ENCODE measurements at places on chromosomes 2 and 18.

DNA sequence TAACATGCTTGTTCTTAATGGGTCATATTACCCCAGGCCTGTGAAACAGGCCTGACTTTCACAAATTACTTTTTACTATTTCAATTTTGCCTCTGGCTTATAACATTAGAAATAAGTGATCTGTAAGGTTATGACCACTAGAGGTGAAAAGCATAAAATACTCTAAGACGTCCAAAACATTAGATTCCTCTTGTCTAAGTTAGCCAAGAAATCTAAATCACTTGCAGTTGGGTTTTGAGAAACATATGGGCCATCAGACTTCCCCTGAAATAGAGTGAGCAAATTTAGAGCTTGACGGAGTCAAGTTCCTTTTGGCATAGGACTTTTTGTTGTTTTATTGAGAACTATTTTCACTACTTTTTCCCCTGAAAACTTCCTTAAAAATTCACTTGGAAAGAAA is 32.7 kb upstream of the RIT2 start:
- DNase-seq, result no peak

DNA sequence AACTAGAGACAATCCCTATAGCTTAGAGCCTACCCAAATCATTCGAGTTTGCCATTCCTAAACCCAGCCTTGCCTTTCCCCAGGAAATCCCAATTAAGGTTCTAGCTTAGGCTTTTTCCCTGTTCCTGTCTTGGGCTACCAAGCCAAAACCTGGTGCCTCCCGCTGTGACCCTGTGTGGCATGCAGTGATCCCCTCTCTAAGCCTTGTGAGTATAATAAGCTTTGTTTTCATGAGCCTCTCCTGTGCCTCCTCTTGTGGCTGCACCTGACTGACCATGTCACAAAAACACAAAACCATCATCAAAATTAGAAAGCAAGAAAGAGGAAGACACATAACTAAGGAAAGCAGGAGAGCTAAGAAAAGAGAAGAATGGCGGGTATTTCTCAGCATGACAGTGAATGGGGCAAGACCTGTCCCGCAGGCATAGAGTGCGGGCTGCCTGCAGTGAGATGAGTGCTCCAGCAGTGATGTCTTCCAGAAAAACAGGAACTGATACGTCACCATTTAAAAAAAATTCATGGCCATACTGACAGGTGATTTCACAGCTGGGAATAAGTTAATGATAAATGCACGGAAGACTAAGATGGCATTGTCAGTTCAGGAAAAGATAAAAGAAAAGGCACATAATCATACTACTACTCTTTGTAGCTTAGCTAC is 9.2 kb upstream of the PAIP2B start:
- DNase-seq, result no peak

- DNase-seq, result no peak
Observed at GRCh38 chr2:236120829-236121228, 47.4 kb downstream of the GBX2 start.

- peak; percentile 26 for DNase-seq
Observed at GRCh38 chr18:45954070-45954934, 12.8 kb downstream of the EPG5 start.

DNA sequence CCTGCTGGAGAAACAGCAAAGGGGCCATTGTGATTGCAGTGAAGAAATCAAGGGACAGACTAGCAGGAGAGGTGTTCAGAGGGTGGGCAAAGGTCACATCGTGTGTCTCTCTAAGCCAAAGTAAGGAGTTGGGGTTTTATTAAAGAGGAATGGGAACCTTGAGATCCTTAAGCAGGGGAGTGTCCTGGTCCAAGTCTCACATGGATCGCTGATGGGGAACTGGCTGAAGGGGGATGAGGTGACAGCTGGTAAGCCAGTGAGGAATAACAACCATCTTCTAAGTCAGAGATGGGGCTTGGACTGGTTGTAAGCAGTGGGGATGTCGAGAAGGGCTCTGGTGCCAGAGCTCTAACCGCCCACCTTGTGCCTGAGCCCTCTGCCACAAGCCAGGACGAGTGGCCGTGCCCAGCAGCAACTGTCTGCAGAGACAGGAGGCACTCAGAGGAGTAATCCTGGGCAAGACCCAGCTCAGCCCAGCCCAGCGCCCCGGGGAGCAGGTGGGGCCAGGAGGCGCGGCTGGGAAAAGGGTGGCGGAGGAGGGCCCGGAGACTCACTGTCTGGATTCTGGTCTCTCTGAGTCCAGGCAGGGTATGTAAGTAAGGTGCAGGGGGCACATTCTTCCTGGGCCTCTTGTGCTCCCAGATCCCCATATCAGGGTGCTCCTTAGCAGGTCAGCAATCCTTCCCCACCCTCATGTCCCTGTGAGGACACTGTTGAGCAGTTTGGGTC is 13.7 kb downstream of the WNT10A start:
- DNase-seq, result no peak

GRCh38 chr2:60544062-60544461 is 9.4 kb downstream of the BCL11A start:
- no peak for DNase-seq

DNA sequence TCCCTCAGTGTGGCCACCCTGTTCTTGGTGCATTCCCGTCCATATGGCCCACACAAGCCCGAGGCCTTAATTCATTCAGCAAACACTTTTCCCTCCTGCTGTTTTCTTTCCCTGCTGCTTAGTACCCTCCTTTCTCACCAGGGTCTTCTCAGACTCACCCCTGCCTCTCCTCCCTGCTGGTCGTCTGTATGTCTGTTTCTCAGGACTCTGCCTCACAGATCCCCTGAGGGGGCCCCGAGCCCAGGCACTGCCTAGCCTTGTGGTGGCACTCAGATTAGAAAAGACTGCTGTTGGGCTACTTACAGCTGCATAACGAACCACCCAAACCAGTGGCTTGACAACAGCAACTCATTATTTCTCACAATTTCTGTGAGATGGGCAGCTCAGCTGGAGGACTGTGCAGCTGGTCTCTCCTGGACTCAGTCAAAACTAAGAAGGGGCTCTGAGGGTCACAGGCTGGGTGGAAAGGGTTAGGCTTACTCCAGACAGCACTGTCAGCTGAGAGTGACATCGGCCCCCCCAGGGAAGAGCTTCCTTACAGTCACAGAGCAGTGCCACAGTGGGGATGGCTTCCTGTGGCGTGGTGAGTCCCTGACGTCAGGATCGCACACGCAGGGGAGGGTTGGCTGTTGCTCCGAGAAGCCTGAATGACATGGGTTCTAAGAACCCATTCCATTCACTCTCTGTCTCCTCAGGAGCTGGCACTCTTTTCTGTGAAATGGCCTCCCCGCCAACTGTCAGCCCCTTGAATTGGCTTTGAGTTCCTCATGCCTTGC is 139.0 kb downstream of the UXS1 start:
- no peak for DNase-seq

DNA sequence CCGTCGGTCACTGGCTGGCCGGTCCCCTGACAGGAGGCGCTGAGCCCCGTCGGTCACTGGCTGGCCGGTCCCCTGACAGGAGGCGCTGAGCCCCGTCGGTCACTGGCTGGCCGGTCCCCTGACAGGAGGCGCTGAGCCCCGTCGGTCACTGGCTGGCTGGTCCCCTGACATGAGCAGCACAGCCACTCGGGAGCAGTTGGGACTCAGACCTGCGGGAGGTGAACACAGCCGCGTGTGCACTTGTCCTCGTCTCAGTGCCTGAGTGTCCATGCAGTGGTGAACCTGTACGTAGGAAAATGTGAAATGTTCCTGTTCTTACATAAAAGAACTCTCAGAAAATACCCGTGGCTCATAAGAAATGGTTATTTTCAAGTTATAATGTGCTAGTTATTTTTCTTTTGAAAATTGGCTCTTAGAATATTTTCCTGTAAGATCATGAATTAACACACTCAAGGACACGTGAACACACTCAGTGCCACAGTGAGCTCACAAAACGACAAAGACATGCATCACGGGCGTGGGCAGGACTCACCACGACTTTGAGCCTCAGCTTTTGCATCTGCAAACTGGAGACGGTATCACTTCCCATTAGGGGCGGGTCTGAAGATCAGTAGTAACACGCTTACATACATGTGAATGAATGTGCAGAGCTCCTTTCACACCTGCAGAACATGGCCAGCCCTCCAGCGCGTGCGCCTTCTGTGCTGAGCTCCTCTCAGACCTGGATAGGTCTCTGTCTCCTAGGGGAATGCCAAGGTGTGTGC is 21.1 kb upstream of the NFATC1 start:
- DNase-seq, result no peak

DNA sequence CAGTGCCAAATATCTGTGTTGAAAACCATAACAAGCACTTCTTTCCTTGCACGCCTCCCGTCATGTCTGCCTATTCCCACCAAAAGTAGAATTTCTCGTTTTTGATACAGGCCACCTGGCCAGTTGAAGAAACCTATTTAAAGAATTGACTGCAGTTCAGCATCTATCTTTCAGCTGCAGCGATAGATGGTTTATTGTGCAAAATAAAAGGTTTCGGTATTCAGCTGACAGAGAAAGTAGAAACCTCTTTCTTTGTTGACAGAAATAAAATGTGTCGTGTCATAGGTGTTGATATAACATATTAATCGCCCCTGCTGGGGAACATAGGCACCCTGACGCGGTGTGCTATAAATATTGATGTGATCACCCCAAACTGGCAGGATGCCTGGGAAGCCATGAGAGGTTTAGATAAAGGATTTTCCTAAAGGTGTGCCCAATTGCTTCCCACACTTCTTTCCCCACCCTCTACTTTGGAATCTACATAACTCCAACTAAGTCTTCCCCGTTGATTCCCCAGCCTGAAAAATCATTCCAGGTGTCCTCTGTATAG is 570.4 kb downstream of the CCDC85A start:
- DNase-seq, result no peak

- no peak for DNase-seq
Observed at GRCh38 chr2:188176620-188177019, 115.1 kb upstream of the GULP1 start.

DNA sequence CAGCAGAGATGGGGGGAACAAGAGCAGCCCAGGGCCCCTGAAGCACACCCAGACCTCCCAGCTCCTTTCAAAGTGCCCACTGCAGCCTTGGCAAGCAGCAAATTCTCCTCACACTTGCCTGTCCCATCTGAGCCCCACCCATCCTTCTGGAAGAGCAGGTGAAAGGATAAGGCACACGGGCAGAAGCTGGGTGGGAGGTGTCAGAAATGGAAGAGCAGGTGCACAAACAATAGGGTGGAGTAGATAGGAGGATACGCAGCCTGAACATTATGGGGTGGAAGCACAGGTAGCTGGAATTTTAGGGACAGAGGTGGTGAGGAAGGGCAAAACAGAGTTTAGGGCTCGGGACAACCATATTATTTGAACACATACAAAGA is 69.2 kb downstream of the TNS1 start:
- no peak for DNase-seq

DNA sequence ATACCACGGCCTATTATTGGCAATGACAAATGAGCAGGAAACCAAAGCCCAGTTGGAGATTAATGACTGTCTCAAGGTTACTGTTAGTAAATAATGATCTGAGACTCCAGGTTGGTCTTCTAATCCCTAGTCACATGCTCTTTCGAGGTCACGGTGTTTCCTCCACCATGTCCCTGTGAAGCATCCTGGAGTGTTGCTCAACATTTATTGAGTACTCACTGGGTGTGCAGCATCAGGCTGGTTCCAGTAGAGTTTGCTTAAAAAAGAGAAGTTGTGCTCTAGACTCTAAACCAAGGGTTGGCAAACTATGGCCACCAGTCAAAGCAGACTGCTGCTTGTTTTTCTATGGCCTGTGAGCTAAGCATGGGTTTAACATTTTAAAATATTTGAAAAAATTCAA is 263.8 kb upstream of the ATP5MC3 start:
- no peak for DNase-seq

GRCh38 chr2:177538323-177538722 is 145.8 kb downstream of the AGPS start:
- no peak for DNase-seq

- peak; percentile 42 for DNase-seq
Observed at GRCh38 chr2:178194600-178195389, 483 bp downstream of the OSBPL6 start.

- no peak for DNase-seq
Observed at GRCh38 chr2:210442457-210442856, 34.1 kb downstream of the LANCL1 start.

DNA sequence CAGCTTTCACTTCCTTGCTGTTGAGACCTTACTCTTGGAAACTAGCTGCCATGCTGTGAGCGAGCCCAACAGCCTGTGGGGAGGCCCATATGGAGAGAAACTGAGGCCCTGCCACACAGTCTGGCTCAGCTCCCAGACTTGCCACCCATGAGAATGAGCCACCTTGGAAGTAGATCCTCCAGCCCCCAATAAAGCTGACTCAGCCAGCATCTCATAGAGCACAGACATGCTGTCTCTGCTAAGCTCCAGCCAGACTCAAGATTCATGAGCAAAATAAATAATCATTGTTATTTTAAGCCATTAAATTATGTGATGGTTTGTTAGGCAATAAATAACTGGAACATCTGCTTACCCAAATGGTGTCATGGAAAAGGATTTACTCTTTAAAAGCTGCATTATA is 53.6 kb upstream of the DDX18 start:
- DNase-seq, result peak; percentile 84

GRCh38 chr2:235639428-235639773 is 145.6 kb downstream of the AGAP1 start:
- peak; percentile 10 for DNase-seq

GRCh38 chr2:202091476-202091875 is 18.4 kb downstream of the KIAA2012 start:
- no peak for DNase-seq

- DNase-seq, result peak; percentile 17
Observed at GRCh38 chr2:207530160-207531031, 634 bp downstream of the CREB1 start.

GRCh38 chr2:10344105-10345066 is 41.7 kb downstream of the HPCAL1 start:
- no peak for DNase-seq

- DNase-seq, result no peak
Observed at GRCh38 chr2:229174794-229175496, 96.1 kb downstream of the PID1 start.

DNA sequence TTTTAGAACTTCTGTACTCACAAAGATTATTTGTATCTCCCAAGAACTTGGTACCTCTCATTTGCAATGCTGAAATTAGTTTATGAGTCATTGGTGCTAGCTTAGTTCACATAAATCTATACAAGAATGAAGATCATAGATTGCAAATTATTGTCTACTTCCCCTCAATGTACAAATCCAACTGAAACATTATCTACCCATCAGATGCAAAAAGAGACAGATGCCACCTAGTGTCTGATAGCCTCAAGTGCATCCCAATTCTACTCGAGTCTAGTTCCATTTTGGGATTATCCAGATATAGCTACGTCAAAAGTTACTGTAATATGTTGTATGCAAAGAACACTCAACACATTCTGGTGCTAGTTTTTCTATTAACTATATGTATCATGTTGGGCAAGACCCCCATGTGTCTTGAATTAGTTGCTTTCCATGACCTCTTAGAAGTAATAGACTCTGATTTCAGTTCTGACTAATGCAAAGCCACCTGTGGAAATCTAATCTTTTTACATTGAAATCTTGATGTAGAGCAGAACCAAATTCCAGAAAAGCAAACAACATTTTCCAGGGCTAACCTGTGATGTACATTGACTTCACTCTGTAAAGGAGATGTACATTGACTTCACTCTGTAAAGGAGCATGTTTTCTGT is 210.0 kb downstream of the RBM43 start:
- DNase-seq, result peak; percentile 52

All from kidney glomerular epithelial cell (primary cell).